ENCODE measurements at places on chromosomes 3 and 15.
A peak's percentile ranks its signal among the peaks of the same experiment; 100 is the strongest.

DNA sequence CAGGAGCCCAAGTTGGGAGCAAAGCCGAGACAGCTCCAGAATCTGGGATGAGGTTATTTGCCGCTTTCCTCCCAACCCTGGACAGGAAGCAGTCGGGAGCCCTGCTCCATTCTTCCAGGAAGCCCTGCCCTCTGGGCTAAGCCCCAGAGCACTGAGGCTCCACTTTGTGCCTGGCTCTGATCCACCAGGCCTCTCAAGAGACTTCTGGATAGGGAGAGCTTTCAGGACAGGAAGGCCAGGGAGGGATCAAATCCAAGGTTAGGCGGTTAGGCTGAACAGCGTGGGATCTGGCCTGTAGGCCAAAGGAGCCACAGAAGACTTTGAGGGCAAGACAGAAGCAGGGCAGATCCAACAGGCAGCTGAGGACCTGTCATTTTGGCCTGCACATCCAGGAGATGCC is 835 bp downstream of the STOML1 start:
- DNase-seq, result no peak

- DNase-seq, result no peak
Measured at GRCh38 chr3:152959307-152959706, 124.4 kb downstream of the P2RY1 start.

- no peak for DNase-seq
Measured at GRCh38 chr3:152203652-152204051, 65.1 kb upstream of the MBNL1 start.

GRCh38 chr15:43229977-43230376 is 9.2 kb upstream of the EPB42 start:
- DNase-seq, result no peak

GRCh38 chr3:58323529-58324390 is 8.9 kb upstream of the PXK start:
- no peak for DNase-seq

DNA sequence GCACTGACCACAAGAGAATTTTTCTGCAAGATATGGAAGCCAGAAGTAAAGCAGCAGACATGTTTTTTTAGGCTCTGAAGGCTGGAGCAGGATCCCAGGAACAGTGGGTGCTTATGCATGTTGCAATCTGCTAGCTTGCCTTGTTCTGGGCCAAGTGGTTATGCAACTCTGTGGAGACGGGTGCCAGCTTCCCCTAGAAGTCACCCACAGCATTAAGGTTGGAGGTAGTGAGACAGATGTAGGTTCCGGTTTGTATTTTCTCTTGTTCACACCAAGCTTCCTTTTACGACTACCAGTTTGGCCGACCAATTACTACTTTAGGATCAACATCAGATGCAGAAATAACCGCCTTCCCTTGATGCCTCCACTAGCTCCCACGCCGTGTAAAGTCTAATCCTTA is 11.1 kb downstream of the DPH3 start:
- no peak for DNase-seq

- no peak for DNase-seq
Measured at GRCh38 chr3:125132815-125133214, 77.0 kb upstream of the HEG1 start.

DNA sequence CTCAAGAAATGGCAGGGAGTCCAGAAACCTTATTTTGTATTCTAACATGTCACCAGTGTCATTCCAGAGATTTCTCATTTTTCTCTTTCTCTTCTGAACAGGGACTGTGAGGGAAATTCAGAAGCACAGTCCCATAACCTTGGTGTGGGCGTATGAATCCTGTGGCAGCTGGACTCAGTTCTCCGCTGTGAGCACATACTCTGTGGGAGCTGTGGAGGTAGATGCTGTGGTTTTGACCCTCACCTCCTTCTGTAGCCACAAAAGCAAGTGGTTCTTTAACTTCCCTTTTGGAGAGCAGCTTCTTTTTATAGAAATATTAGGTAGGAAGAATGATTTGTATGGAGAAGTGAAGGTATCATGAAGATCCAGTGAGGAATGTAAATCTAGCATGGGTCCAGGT is 13.4 kb downstream of the TMEM207 start:
- DNase-seq, result no peak

GRCh38 chr3:177906578-177907229 is 629.5 kb upstream of the KCNMB2 start:
- DNase-seq, result no peak

- no peak for DNase-seq
Measured at GRCh38 chr3:100912571-100912970, 80.7 kb downstream of the ABI3BP start.

DNA sequence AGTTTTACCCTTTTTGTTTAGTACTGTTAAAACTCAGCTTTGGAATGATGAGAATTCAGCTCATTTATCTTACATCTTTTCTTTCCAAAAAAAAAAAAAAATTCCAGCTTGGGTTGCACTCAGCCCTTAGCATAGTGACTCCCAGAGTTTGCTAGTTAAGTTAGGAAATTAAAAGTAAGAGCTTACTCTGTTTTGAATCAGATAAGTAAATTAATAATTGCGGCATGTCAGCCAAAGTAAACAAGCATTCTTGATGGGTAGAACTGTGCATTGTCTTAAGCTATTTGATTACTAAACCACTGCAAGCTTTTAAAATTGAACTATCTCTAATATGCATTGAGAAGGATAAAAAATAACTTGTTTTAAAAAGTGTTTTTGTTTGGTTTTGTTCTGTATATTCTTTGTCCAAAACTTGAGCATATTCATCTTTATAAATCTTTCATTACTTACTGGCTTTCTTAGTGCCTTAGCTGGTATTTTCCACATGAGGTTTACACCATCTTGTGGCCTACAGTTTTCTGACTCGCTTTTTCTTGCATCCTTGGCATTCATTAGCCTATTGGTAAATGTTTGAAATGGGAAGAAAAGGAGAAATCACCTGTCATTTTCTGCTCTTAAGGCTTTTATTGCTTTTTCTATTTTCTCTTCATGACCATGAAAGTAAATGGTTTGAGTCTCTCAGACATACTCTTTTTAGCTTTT is 107.6 kb downstream of the FILIP1L start:
- DNase-seq, result no peak

DNA sequence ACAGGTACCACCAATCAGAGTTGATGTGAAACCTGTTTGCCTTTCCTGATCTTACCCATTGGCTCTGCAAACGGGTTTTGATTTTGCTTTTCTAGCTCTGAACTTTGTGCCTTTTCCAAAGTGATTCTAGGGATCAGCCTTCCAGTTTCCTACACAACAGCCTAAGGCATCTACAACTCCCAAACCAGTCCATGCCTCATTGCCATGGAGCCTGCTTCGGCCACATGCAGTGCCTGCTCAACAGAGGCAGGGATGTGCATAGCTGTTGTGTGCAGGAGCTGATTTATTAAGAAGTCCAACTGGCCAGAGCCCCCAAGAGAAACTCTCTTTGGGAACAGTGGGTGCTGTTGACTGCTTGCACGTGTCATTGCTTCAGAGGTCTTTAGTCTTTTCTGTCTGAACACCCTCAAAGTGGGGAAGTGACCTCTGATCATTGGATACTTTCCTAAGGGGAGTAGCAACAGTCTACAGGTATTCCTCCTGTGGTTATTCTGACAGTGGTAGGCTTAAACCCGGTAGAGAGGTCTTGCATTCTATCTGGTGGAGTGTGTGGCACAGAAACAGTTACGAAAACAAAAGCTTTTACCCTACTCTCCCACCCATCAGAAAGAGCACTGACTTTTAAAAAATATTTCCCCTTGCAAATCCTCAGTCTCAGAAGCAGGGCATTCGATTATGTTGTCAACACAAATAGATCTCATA is 36.6 kb upstream of the THSD4 start:
- DNase-seq, result no peak

DNA sequence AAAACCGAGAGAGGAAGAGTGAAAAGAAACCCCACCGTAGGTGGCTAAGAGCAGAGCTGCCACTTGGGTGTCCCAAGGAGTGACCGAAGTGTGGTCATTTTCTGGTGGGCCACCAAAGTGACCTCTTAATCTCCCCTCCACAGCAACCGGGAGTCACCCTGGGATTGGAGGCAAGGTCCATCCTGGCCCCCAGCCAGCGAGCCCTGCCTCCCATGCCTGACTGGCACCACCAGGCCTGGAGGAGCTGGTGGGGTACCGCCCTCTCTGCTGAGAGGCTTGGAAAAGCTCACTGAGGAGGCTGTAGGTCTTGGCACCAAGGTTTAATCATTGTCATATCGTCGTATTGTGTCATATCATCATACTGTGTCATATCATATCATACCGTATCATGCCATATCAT is 74.0 kb upstream of the TRPM1 start:
- DNase-seq, result no peak

GRCh38 chr3:50986726-50987125 is 312.0 kb downstream of the DOCK3 start:
- no peak for DNase-seq

- DNase-seq, result no peak
Measured at GRCh38 chr3:153673853-153674252, 447.3 kb upstream of the ARHGEF26 start.

- no peak for DNase-seq
Measured at GRCh38 chr3:139572847-139573672, 33.5 kb upstream of the RBP1 start.

DNA sequence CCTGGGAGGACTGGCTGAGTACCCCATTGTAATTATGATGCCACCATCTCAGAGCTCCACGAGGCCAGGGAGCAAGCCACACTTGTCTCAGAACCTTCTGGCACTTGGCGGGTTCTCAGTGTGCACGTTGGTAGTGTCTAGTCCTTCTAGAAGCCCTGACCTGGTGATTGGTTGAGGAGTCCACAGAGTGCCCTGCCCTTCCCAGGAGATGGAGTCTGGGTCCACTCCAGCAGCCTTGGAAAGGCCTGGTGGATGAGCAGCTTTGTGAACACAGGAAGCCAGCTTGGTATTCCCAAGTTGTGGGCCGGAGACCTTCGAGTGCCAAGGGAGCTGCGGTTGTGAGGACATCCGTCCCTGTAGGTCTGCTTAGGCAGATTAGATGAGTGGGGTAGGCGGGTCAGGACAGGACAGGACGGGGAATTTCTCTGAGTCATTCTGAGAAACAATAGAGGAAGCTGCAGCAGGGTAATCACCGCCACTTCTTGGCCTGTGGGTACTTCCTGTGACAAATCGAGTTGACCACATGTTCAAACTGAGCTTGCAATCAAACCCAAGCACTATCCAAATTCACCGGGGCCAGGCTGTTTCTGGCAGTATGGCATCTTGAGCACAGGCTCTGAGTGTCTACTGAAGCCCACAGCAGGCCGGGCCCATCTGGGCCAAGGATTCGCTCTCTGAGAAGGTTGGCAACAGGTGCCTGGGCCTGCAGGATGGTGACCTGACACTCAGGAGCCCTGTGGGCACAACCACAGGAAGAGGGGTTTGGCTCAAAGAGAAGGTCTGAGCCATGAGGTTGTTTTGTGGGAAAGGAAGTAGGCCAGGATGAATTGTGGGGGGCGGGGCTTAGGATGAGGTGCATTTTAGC is 71.5 kb upstream of the PLXNA1 start:
- DNase-seq, result peak; percentile 71

GRCh38 chr3:57864853-57865252 is 108.7 kb downstream of the SLMAP start:
- no peak for DNase-seq

DNA sequence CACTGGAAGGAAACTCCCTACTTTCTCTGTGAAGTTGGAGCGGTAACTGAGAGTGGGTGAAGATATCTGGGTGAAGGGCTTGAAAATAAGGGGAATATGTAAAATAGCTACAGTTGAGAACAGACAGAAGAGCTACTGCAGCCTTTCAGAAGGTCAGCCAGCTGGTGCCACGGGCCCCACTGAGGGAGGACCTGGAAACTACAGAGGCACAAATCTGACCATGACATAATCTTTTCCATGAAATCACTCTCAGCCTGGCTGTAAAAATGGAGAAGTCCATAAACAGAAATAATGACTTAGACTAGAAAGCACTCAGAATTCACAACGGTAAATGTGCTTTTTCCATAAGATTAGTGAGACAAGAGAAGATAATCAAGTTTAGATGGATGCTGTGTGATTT is 46.4 kb downstream of the ST3GAL6 start:
- no peak for DNase-seq

GRCh38 chr3:105674437-105675065 is 194.3 kb downstream of the CBLB start:
- no peak for DNase-seq

DNA sequence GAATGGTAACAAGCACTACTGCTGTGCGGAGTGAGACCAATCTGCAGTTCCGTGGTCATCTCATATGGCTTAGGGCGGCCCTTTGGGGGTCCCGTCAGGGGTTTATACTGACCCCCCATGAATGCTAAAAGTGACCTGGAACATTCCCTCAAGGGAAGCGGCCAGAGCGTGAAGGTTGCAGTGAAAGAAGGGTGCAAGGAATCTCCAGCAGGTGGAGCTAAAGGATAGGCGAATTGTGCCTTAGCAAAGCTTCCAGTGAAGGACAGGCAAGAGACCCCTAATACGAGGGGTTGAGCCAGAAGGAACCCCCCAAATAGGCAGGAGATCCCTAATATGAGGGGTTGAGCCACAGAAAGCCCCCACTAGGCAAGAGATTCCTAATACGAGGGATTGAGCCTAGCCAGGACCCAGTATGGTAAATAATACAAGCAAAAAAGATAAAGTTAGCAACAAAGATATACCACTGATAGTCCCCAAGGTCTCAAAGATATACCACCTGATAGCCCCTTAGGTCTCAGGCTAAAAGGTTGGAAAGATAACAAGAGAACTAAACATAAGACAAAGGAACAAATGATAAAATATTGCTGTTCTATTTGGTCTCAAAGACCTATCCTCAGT is 32.8 kb downstream of the ZNF589 start:
- peak; percentile 60 for DNase-seq

GRCh38 chr3:169106662-169107061 is 556.9 kb downstream of the MECOM start:
- DNase-seq, result no peak

DNA sequence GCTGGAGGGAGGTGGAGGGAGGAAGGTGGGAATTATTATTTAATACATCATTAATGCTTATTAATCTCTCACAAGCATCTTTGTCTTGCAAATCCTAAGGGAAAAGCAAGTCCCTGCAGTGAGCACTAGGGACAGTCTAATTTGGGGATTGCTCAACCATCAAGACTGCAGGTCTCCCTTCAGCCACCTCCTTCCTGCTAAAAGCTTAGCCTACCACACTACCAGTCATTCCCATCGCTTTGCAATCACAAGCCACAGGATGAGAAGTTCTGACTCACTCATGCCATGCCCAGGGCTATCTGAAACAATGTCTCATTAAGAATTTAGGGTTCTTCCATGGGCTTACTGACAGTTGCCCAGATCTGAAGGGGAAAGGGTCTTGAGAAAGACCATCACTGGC is 51.0 kb upstream of the EIF1B start:
- no peak for DNase-seq

DNA sequence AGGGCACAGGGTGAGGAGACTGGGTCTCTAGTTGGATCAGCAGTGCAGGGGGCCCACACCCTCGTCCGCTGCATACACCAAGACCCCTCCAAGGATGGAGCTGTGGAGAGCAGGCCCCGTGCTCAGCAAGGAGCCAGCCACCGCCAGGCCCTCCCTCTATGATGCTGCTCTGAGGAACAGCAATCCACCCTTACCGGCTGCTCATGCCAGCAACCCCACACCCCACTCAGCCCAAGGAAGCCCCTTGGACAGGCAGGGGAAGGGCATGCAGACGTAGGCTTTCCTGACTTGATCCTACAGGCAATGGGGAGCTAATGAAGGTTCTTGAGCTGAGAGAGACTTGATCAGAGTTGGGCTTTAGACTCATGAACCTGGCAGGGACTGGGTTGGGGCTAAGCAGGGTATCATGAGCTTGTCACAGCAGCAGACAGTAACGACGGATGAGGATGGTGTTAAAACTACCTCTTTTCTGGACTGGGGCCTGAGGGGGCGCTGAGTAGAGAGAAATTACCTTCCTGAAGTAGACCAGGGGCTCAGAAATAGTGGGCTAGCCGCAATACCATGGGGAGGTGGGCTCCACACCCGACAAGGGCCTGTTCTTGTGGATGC is 50.5 kb upstream of the FGD5 start:
- no peak for DNase-seq
